ENCODE measurements at places on chromosomes 3 and 15. TPM values are rescaled to one million over a fixed set of nuclear protein-coding genes. Genes with fewer than 3 reads are reported as not detected.

The UNC45A gene
- 76.1 TPM for polyA plus RNA-seq

The CBLB gene
- polyA plus RNA-seq = 20.0 TPM

The CSTA gene
- not detected for polyA plus RNA-seq

The CD200 gene
- polyA plus RNA-seq = 329 TPM

The OXTR gene
- 0.86 TPM for polyA plus RNA-seq

The NPAP1 gene
- not detected for polyA plus RNA-seq

The VGLL4 gene
- 12.7 TPM for polyA plus RNA-seq

The CLRN1 gene
- polyA plus RNA-seq = not detected

The PCLAF gene
- polyA plus RNA-seq = not detected
